ENCODE measurements at places on chromosomes 16 and 17.
A peak's percentile ranks its signal among the peaks of the same experiment; 100 is the strongest.

DNA sequence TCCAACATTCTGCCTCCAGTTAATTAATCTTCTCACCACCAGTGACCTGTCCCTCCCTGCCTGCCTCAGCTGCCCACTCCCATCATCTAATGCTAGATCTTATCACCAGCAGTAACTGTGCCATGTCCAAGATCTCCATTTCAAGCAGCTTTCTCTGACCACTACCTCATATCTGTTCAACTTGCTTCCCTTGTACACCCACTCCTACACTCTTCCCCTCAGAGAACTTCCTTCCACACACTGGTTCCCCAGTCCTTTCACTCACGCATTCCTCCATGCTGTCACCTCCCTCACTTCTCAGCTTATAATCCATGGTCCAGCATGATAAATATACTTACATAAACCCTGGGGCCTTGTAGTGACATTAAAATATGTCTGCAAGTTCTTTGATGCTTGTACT is 31.8 kb upstream of the DYNLL2 start:
- no peaks in the 10 kb centered on the region for H3K4me1 ChIP-seq
- no peak for DNase-seq
- H3K27ac ChIP-seq: no peak overlapping the region
- no peaks in the 10 kb centered on the region for H3K36me3 ChIP-seq

GRCh38 chr17:13418891-13419290 is 182.8 kb downstream of the HS3ST3A1 start:
- no peaks in the 10 kb centered on the region for H3K36me3 ChIP-seq
- no peaks in the 10 kb centered on the region for H3K4me1 ChIP-seq
- H3K27me3 ChIP-seq: no peaks in the 10 kb centered on the region
- no peak for DNase-seq
- H3K4me3 ChIP-seq: no peak overlapping the region

- H3K4me3 ChIP-seq: no peak overlapping the region
- DNase-seq: no peak
- peaks cover 36% of the 10 kb centered on the region for H3K27me3 ChIP-seq
- H3K36me3 ChIP-seq: no peaks in the 10 kb centered on the region
- H3K27ac ChIP-seq: no peak overlapping the region
- H3K4me1 ChIP-seq: no peaks in the 10 kb centered on the region
These were observed 94.0 kb upstream of the METRNL start for GRCh38 chr17:82985428-82985805.

DNA sequence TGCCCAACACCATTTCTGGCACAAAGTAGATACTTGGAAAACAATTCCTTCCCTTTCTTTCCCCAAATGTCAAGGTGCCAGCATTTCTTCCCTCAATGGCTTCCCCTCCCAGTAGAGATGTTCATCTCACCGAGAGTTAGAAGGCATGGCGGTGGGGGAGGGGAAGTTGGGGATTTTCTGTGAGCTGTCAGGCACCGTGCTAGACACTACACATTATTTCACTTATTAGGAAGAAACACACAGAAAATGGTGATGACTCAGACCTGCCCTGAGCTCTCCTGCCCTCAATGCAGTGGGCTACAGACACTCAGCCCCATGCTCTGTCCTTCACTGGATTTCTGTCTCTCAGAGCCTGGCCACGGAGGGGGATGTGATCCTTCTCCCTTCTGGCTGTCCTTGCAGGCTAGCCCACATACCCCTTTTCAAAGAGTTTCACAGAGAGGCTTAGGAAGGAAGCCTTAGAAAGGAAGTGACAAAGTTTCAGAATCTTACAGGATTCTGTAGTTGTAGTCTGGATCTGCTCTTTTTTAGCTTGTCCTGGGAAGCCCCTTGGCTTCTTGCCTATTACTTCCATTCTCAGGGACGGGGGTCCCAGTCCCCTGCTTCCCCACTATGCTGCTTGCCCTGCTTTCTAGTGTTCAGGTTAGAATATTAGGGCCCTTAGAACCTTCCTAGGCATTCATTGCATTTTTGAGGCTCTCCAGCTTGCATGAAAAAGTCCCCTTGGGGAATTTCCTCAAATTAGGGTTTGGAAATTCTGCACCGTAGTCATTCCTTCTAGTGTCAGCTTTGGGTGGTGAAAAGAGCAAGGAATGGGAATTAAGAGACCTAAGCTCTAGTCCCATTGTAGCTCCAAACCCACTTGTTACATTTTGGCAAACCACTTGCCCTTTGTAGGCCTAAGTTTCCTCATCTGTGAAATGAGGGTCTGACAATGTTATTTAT is 12.2 kb upstream of the CCL5 start:
- H3K27me3 ChIP-seq: no peaks in the 10 kb centered on the region
- no peak overlapping the region for H3K27ac ChIP-seq
- no peaks in the 10 kb centered on the region for H3K36me3 ChIP-seq
- H3K4me3 ChIP-seq: no peak overlapping the region
- H3K4me1 ChIP-seq: peaks cover 18% of the 10 kb centered on the region

GRCh38 chr17:14818469-14818868 is 446.7 kb downstream of the PMP22 start:
- no peaks in the 10 kb centered on the region for H3K36me3 ChIP-seq
- H3K4me1 ChIP-seq: no peaks in the 10 kb centered on the region
- DNase-seq: no peak
- no peak overlapping the region for H3K4me3 ChIP-seq
- H3K27ac ChIP-seq: no peak overlapping the region

- no peaks in the 10 kb centered on the region for H3K4me1 ChIP-seq
- no peak overlapping the region for H3K4me3 ChIP-seq
- DNase-seq: no peak
- no peak overlapping the region for H3K27ac ChIP-seq
These were observed 20.7 kb upstream of the C16orf78 start for GRCh38 chr16:49352892-49353291.

DNA sequence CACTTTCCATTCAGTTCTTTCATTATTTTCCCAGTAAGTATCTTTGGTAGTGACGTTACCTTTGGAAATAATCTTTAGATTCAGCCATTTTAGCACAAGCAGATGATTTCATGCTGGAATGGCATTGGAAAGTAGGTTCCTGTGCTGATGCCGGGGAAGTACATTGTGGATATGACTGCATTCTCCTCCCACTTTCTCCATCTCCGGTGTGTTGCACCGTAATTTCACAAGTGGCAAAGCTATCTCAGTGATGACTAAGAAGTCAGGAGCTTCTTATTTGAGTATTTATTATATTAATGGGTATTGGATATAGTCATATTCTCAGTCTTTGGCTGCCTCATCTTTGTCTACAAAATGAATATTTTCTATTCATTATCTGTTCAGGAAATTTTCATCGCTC is 69.8 kb downstream of the MRTFB start:
- H3K36me3 ChIP-seq: no peaks in the 10 kb centered on the region
- no peak for DNase-seq
- no peaks in the 10 kb centered on the region for H3K27me3 ChIP-seq
- H3K4me3 ChIP-seq: no peak overlapping the region

DNA sequence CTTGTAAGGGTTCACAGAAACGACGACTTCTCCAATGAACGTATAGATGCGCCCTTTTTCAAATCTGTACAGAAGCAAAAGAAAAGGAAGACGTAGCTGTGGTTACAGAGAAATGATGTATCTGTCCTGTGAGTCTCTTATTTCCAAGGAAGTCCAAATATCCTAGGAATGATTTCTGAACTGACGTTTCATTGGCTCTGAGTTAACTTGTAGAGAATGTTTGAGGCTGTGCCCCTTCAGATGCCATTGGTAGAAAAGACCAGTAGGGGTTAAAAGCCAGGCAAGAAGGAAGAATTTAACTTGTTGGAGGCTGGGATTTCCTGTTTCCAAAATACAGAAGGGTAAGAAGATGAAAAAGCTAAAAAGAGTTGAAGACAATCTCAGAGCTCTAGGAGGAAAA is 96.2 kb downstream of the MYO1D start:
- no peaks in the 10 kb centered on the region for H3K27me3 ChIP-seq
- no peaks in the 10 kb centered on the region for H3K36me3 ChIP-seq
- H3K27ac ChIP-seq: no peak overlapping the region
- no peak overlapping the region for H3K4me3 ChIP-seq

GRCh38 chr17:44323359-44324091 is 1.1 kb downstream of the SLC25A39 start:
- H3K27ac ChIP-seq: no peak overlapping the region
- H3K36me3 ChIP-seq: no peaks in the 10 kb centered on the region
- H3K4me3 ChIP-seq: peak overlapping the region; percentile 100
- H3K4me1 ChIP-seq: peaks cover 3% of the 10 kb centered on the region
- no peak for DNase-seq

- H3K27me3 ChIP-seq: peaks cover 31% of the 10 kb centered on the region
- no peaks in the 10 kb centered on the region for H3K4me1 ChIP-seq
- DNase-seq: no peak
These were observed 9.5 kb downstream of the TBX21 start for GRCh38 chr17:47742319-47743181.

DNA sequence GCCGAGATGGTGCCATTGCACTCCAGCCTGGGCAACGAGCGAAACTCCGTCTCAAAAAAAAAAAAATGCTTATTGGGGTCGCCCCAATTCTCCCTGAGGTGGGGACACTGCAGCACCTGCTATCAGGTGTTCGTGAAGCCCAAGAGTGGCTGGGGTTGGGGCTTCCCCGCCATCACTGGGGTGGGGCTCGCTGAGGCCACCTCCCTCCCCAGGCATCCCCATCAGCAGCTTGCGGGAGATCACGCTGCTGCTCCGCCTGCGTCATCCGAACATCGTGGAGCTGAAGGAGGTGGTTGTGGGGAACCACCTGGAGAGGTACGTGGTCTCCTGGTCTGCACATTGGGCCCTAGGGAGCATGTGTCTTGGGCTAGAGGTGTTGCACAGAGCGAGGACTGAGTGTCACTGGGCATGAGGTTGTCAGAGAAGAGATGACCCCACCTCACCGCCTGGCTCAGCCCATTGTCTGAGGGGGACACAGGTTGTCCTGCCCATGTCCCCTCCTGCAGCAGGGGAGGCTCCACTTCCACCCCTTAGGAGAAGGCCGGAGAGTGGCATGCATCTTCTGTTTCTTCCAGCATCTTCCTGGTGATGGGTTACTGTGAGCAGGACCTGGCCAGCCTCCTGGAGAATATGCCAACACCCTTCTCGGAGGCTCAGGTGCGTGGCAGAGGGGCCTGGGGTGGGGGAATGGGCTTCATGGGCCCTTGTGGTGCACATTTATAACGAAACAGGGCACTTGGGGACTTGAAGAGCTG is 4.9 kb downstream of the CDK10 start:
- no peaks in the 10 kb centered on the region for H3K4me1 ChIP-seq
- H3K27ac ChIP-seq: no peak overlapping the region
- H3K4me3 ChIP-seq: no peak overlapping the region
- no peak for DNase-seq
- H3K27me3 ChIP-seq: no peaks in the 10 kb centered on the region

DNA sequence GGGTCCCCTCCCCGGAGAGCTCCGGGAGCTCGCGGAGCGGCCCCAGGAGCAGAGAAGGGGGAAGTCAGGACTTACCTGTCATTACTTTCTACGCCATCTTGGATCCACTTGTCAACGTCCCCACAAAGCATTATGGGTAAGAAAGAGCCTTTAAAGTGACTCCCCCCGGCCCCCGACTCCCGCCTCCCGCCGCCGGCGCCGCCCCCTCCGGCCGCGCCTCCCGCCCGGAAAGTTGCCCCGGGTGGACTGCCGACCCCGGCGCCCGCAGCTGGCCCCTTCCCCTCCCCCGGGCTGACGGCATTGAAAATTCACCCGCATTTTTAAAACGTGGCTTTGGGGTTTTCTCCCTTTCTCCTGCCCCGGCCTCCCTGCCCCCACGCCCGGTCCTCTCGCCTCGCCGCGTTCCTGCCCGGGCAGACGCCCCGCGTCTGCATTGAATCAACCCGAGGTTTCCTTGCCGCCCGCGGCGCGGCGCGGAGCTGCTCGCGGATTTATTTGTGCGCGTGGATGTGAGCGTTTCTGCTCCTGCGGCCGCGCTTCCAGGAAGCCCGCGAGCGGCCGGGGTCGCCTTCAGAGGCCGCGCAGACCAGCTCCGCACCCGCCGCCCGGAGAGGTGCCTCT is at the start of gene HELZ:
TSS of gene HELZ (minus strand) at position 124 of the 621 bp plus-strand sequence. CDS start 26,392 bp downstream, outside the sequence.
- H3K4me3 ChIP-seq: peak within 1 kb of the TSS; percentile 92
- peaks cover 19% of the 10 kb centered on the region for H3K4me1 ChIP-seq
- peak; percentile 90 for DNase-seq
- H3K36me3 ChIP-seq: peaks cover 3% of the 10 kb centered on the region
- 0 out of 2 replicates have a peak, but pooled peaks cover 4% of the 10 kb centered on the region for H3K27me3 ChIP-seq

- no peaks in the 10 kb centered on the region for H3K27me3 ChIP-seq
- DNase-seq: no peak
- no peaks in the 10 kb centered on the region for H3K4me1 ChIP-seq
- H3K4me3 ChIP-seq: no peak overlapping the region
- H3K36me3 ChIP-seq: no peaks in the 10 kb centered on the region
- H3K27ac ChIP-seq: no peak overlapping the region
These were observed 36.9 kb downstream of the SNTB2 start for GRCh38 chr16:69223882-69224281.

DNA sequence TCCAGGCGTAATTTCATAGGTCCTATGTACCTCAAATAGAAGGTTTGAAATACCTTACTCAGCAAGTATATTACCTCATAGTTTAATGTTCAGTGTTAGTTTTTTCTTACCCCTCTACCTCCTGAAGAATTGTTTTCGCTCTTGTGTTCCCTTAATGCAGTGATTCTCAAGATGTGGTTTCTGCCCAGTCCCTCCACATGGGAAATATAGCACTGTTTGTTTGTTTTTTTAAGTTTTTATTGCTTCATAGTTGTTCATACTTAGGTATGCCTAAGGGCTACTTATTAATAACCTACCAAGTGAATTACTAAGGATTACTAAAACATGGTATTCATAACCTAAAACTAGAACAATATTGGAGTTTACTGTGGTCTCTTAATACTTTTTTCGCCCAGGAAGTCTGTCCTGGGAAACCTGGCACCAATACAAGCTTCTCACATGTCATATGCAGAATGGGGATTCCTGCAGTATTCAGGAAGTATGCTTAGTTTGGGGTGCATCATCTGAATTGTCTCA is 5.0 kb downstream of the RSPRY1 start:
- no peaks in the 10 kb centered on the region for H3K27me3 ChIP-seq
- H3K4me3 ChIP-seq: no peak overlapping the region
- peaks cover 22% of the 10 kb centered on the region for H3K4me1 ChIP-seq
- no peak for DNase-seq
- H3K27ac ChIP-seq: no peak overlapping the region

DNA sequence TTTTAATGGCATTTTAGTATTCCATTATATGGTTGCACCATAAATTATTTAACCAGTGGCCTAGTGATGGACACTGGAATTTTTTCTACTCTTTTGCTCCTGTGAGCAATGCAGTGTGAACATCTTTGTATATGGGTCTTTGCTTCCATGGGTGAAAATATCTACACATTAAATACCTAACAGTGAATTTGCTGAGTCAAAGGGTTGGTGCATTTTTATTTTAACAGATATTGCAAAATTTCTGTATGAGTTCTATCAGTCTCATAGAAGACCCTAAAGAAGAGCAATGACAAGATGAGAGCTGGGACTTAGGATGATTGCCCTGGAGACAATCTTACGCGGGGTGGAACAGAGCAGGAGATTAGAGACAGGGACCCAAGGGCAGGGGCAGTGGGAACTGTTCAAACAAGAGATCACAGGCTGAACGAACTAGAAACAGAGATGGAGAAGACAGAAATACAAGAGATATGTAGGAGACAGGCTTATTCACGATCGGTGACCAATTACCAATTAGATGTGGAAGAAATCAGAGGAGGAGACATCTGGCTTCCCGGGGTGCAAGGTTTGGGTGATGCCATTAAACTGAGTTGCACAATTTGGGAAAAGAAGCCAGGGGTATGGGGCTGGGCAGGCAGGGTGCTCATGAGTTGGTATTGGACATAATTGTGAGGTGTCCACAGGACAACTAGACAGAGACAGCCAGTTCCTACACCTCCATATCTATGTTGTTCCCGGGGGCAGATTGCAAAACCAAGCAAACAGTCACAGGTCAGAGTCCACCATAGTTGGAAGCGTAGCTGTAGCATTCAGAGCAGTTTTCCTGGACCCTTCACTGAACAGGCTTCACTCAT is 39.9 kb upstream of the LONP2 start:
- H3K4me1 ChIP-seq: no peaks in the 10 kb centered on the region
- H3K27ac ChIP-seq: no peak overlapping the region
- no peak overlapping the region for H3K4me3 ChIP-seq
- no peaks in the 10 kb centered on the region for H3K36me3 ChIP-seq
- no peak for DNase-seq
- no peaks in the 10 kb centered on the region for H3K27me3 ChIP-seq
